ENCODE measurements at places on chromosomes 7 and 10.

DNA sequence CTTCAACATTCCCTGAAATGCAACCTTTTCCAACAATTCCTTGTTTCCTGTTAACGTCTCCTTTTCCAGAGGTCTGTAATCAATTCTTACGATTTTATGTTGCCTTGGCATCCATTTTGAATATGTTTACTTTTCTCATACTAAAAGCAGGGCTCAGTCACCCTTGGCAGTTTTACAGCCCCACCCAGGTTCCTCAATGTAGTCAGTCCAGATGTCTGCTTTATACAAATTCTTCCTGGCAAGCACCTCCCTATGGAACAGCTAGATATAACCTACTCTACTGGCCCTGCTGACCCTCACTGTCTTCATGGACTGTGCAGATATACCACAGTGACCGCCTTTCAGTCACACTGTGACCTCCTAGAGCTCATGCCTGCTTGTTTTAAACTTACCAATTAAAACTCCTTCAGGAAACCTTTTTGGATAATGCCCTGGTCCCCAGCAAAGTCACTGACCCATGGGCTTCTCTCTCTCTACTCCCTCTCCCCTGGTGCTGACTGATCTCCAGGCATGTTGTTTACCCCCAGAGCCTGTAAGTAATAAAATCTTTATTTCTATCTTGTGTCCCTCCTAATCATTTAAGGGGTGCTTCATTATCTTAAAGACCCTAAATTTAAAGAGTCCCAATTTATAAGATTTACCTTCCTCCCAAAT is 147.1 kb upstream of the STEAP1 start:
- no peak for DNase-seq

DNA sequence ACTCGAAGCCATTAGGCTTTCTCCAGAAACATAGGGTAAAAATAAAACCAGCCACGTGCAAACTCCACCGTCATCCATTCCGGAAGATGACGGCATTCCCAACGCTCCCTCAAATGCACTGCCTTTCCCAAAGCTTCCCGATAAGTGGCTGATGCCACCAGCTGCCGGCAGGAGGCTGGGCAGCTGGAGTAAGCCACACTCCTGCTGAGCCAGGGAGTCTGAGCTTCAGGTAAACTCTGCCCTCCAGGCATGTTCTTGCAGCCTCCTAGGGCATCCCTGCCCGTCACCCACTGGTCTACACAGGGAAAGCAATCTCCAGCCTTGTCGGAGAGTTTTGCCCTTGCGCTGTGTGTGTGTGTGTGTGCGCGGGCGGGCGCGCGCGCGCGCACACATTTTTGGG is 40.5 kb upstream of the TMEM273 start:
- no peak for DNase-seq

GRCh38 chr7:92691578-92691977 is 101.4 kb upstream of the FAM133B start:
- DNase-seq: peak; percentile 73

DNA sequence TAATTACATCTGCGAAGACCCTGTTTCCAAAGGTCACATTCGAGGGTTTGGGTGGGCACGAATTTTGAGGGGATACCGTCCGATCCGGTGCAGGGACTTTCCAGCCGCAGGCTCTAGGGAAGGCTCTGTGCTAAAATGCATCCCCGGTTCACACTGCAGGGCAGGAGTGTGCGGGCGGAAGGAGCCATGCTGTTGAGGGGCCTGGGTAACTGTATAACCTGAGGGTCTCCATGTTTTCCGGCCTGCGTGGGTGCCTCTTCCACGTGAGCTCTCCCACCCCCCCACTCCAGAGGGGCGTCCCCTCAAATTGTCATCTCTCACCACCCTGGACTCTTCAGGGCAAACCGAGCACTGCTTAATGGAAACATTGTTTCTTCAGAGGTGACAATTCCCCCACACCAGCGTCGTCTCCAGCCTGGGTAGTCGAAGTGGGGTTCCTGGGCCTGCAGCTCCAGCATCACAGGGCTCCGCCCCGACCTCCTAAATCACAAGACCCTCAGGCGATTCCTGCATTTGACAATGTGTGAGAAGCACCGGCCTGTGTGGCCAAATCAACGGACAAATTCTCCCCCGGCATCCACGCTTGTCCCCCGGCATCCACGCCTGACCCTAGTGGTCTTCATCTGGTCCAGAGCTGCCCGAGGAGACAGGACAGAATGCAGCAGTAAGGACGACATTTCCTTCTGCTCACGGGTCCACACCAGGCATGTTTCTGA is 51.2 kb downstream of the FOXL3 start:
- DNase-seq: no peak

DNA sequence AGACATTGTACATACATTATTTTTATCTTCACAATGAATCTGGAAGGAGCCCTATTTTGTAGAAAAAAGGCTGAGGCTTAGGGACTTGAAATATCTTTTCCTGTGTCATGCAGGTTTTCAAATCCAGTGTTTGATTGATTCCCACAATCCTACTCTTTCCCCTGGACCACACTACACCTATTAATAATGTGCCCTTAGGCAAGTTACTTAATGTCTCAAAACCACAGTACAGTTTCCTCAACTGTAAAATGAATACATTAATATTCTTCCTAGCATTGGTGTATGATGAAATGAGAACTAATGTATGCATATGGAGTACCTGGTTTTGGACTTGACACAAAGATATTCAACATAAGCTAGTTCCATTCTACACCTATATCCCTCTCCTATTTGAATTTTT is 313.3 kb upstream of the SP8 start:
- no peak for DNase-seq

GRCh38 chr7:30934225-30934624 is 22.6 kb downstream of the AQP1 start:
- no peak for DNase-seq

- no peak for DNase-seq
Measured at GRCh38 chr10:51669041-51669440, 30.4 kb downstream of the CSTF2T start.

All from RPMI7951 (cell line).